ENCODE measurements at places on chromosomes 11 and 22.

DNA sequence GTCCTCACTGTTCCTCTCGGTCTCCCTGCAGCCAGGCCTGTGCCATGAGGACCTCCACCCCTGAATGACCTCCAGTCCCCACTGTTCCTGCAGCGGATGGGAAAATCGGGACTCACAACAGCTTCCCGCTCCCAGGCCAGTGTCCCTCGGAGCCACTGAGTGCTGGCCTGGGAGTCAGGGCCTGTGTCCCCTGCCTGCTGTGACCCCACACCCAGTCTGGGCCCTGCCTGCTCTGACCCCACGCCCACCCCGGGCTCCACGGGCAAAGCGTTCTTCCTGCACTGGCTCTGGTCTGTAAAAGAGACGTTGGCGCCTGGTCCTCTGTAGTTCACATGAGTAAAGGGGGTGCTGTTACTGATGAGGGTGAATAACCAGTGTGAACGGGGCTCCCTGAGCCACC is 73.0 kb upstream of the SHISAL1 start:
- no peak for DNase-seq

DNA sequence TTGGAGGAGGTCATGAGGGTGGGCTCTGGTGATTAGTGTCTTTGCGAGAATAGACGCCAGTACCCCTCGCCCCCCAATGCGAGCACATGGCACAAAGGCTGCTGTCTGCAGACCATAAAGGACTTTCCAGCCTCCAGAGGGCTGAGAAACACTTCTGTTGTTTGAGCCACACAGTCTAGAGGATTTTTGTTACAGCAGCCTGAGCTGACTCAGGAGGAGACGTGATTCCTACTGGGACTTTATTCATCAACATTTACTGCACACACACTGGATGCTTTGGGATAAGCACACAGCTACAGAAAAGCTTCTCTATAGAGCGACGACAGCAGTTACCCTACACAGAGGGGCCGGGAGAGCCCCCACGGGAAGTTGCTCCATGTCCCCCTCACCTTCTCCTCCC is 345.0 kb downstream of the CTTN start:
- DNase-seq: no peak

- peak; percentile 61 for DNase-seq
These were observed at the start of gene RTN4R for GRCh38 chr22:20268279-20269012. RTN4R (minus strand) TSS chr22:20268318; CDS start chr22:20268092, 226 bp downstream.

DNA sequence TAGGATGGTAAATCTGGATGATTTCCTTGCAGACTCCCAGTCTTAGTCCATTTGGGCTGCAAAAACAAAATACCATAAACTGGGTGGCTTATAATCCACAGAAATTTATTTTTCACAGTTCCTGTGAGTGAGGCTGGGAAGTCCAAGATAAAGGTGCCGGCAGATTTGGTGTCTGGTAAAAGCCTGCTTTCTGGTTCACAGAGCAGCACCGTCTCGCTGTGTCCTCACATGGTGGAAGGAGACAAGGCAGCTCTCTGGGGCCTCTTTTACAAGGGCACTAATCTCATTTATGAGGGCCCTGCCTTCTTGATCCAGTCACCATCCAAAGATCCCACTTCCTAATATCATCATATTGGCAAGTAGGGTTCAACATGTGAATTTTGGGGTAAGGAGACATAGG is 8.9 kb downstream of the USP47 start:
- DNase-seq: no peak

DNA sequence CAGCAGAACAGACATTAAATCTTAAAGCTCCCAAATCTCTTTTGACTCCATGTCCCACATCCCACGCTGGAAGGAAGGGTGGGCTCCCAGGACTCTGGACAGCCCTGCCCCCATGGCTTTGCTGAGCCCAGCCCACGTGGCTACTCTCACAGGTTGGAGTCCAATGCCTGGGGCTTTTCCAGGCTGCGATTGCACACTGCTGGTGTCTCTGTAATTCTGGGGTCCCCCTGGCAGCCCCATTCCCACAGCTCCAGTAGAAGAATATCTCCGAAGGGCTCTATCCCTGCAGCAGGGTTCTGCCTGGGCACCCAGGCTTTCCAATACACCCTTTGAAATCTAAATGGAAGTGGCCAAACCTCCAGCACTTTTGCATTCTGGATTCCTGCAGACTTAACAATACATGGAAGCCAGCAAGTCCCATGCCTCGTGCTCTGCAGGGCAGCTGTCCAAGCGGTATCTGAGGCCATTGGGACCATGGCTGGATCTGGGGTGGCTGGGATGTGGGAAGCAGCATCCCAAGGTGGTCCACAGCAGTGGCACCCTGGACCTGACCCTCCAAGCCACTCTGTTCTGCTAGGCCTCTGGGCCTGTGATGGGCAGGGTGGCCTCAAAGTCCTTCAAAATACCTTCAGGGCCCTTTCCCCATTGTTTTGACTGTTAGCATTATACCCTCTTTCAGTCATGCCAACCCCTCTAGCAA is 47.9 kb upstream of the TH start:
- no peak for DNase-seq

DNA sequence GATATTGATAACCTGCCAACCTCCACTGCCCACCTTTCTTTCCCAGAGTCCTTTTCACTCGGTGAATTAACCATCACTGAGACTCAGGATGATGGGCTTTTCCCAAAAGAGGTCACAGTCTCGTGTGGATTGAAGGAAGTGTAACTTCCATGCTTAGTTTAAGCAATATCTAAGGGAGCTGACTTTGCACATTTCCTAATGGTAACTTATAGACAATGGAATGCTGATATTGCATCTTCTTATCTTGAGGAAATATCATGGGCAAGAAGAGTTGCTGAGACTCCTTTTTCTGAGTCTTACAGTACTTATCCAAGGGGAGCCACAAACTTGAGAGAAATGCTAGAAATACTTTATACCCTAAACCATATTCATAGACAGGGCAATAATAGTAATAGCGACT is 8.8 kb downstream of the BARX2 start:
- DNase-seq: no peak

- DNase-seq: peak; percentile 95
These were observed 12.8 kb downstream of the PACSIN2 start for GRCh38 chr22:43002202-43002586.

DNA sequence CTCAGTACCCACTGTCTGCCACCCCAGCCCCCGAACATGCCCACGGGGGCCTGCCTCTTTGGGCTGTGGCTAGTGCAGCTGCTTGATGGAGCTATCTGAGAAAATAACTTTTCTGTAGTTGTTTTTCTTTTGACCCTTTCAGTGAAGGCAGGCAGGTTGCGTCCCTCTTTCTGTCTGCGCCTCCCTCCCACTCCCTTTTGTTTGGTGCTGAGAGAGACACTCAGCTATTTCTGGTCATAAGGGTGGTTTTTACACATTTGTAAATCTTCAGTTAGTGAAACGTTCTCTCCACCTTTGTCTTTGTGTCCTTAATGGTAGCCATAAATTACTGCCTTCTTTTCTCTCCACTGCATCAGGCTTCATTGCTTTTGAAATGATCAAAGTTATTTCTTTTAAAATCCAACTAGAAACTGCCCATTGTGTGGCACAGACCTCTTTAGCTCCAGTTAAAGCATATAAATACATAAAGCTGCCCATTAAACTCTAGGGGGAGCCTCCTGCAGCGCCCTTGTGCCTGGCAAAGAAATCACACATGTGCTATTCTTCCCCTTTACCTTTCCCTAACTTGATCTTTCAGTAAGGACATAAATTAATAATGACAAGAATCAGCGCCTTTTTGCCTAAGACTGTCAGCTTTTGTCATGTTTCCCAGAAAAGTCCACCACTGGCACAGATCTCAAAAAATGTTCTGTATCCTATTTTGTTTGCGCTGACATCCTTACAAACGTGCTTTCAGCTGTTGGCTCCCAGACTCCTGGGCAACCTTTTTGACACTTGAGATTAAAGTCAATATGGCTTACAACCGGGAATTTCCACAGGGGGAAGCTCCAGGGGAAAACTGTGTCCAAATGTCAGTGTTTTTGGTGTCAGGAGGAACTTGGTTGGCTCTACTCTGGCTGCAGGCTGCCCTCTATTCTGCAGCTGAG is 1.7 kb upstream of the SCUBE2 start:
- DNase-seq: peak; percentile 27

GRCh38 chr11:116731097-116731761 is 41.6 kb downstream of the BUD13 start:
- DNase-seq: peak; percentile 10

GRCh38 chr11:125069796-125070195 is 6.7 kb downstream of the SLC37A2 start:
- peak; percentile 57 for DNase-seq

DNA sequence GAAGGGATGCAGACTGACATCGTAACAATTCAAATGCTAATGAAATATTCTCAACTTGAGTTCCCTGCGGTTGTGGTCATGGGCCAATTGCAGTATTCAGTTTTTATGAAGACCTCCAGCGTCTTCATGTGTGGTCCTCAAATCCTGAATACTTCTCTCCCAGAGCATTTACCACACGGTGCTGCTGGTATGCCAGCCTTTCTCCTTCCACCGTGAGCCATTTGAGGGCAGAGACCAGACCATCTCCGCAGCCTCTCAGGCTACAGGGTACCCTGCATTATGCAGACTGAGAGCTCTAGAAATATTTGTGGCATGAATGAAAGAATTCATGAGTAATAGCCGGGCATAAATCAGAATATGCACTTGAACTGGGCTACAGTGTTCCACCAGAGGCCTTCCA is 289.7 kb downstream of the ST3GAL4 start:
- peak; percentile 45 for DNase-seq

- peak; percentile 26 for DNase-seq
These were observed 25.7 kb upstream of the CHKA start for GRCh38 chr11:68146704-68147474.

- DNase-seq: no peak
These were observed 257.0 kb upstream of the C11orf87 start for GRCh38 chr11:109165035-109165434.
